ENCODE measurements at places on chromosomes 2 and 18.

DNA sequence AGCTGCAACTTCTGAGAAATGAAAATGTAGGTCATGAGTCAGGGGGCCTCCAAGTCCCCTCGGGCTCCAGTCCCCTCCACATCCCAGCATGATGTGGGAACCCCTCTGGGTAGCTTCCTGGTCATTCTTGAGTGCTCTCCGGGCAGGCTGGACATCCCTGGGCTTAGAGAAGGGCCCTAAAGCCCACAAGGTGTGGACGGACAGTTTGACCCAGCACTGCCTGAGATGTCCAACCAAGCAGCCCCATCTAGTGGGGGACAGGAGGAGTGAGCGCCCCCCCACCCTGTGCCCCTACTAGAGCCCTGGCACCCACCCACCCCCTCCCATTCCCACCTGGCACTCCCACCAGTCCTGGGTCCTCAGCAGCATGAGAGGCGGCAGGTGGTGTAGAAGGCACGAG is 46.0 kb downstream of the CYP27C1 start:
- no peak for DNase-seq
- H3K27ac ChIP-seq = no peak overlapping the region
- H3K4me3 ChIP-seq = no peak overlapping the region
- no peaks in the 10 kb centered on the region for H3K36me3 ChIP-seq
- H3K27me3 ChIP-seq = no peaks in the 10 kb centered on the region

DNA sequence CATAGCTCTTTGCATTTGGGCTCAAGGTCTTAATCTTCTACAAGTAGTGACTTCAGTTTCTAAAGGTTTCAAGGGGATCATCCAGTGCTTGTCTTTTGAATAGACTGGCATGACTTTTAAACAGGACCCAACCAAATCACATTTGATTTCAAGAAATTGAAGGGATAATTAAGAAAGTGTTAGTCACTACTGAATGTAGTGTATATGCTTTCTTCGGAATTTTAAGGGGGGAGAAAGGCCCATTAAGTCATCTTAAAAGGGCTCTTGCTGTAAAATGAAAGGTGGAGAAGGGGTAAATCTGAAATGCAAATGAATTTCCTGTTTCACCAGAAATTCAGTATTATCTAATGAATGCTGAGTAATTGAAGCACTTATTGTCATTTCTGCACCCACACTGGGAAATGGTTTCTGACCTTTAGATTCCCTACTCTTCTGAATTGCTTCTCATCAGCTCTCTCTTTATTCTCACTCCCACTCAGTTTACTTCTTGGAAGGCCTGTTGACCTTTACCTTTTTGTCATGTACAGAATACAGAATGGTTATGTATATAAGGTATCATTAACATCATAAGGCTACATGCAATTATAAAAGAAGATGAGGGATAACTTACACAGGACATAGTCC is 241.4 kb downstream of the SLC8A1 start:
- H3K4me1 ChIP-seq = peaks cover 9% of the 10 kb centered on the region
- no peaks in the 10 kb centered on the region for H3K27me3 ChIP-seq
- DNase-seq = no peak

DNA sequence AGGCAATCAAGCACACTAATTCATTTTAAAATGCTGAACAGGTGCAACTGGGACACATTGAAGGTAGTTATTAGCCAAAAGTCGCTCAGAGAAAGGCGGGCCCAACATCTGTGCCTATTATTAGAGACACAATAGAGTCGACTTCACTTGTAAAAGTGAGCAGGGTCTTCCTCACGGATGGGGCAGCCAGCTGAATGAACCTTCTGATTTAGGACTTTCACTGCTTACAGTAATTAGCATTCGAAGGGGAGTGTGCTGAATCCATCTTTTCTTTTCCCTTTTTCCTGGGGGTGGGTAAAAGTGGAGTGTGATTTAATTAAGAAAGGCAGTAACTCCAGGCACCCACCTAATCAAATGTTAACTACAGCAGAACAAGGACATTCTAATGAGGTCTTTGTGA is 677.7 kb downstream of the DCDC2C start:
- no peak overlapping the region for H3K27ac ChIP-seq
- no peaks in the 10 kb centered on the region for H3K27me3 ChIP-seq
- no peak for DNase-seq
- no peaks in the 10 kb centered on the region for H3K36me3 ChIP-seq
- H3K4me3 ChIP-seq = no peak overlapping the region

GRCh38 chr2:46336283-46336959 is 39.2 kb downstream of the EPAS1 start:
- H3K27ac ChIP-seq = peak overlapping the region; percentile 94
- H3K4me3 ChIP-seq = peak overlapping the region; percentile 38
- H3K27me3 ChIP-seq = no peaks in the 10 kb centered on the region
- H3K4me1 ChIP-seq = peaks cover 28% of the 10 kb centered on the region
